ENCODE measurements at places on chromosomes 4 and X.

GRCh38 chrX:108362026-108362425 is 76.2 kb downstream of the COL4A6 start:
- DNase-seq, result no peak

DNA sequence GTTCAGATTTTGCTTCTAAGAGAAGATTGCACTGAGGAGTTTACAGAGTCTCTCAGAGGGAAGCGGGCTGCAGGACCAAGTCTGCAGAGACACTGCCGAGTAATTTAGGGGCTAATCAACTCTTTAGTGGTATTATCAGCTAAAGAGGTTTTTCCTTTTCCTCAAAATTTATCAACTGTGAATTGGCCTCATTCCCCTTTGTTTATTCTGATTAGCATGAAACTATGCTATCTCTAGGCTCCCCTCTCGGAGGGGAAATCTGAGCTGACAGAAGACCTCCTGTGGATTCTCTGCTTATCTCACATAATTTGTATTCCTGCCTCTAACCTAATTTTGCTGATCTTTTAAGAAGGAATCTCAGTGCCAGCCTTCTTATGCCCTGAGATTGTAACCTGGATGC is 201.0 kb downstream of the DCTD start:
- no peak for DNase-seq

DNA sequence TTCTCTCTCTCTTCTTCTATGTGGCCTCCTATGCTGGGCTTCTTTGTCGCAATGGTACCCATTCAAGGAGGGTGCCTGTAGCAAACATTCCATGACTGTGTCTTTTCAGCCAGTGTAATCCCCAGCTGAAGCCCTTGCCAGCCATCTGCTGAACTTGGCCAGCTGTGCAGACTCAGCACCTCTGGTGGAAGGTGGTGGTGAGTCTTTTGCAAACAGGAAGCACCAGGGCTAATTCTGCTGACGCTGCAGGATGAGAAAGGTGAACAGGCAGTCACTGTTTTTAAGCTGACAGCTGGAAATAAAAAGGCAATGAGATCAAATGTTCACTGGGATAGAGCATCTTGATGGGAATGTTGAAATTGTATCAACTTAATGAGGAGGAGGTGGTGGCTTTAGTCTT is 298.7 kb upstream of the CLNK start:
- DNase-seq, result no peak

GRCh38 chr4:4851081-4851480 is 8.4 kb upstream of the MSX1 start:
- DNase-seq, result peak; percentile 21

DNA sequence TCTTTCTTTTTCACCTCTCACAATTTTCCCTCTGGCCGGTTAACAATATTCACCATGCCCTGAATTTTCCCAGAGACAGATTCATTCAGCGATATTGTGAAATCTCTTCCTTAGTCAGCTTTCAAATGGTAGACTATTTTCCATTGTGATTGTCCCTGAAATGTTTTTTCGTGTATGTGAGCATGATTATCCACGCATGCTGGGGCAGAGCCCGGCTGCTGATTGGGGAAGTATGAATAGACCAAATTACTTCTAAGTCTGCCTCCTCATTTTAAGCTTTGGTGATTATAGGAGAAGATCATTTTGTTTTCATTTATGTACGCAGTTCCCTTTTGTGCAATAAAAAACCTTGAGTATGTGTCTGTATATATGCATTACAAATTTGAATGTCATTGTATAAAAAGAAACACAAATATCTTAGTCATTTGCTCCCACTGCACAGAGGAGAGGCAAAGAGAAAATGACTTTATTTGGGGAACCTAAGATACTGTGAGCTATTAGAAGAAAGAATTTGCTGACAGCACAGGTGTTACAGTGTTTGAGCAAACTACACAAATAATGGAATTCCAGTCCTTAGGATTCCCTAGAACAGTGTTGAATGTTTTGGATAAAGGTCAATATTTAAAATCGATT is 11.3 kb downstream of the DTHD1 start:
- no peak for DNase-seq

GRCh38 chrX:131068945-131069719 is 11.0 kb downstream of the ARHGAP36 start:
- no peak for DNase-seq

GRCh38 chr4:62618042-62618441 is 1417.9 kb downstream of the ADGRL3 start:
- DNase-seq, result no peak
